SK-N-SH (cell line): ENCODE measurements at places on chromosomes 7 and 10.

DNA sequence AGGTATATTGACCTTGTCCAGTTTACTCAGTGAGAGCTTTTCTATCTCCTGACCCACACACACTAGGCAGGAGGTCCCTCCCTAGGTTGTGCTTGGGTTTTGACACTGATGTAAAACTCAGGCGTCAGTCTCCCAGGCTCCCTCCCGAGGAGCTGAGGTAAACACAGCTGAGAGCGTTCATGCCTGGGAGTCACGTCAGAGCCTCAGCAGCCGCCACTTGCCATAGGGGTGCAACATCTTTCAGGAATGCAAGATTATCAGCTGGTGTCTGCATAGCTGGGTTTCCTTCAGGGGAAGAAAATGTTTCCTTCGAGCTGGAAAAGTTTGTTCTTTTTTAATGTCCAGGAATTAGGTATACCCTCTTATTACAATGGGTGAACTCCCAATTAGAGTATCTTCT is 70.6 kb downstream of the FGFR2 start:
- DNase-seq = no peak

GRCh38 chr10:7945034-7945433 is 109.5 kb upstream of the GATA3 start:
- peak; percentile 36 for DNase-seq

- DNase-seq = no peak
These were observed 18.5 kb downstream of the ITGB1 start for GRCh38 chr10:32939296-32940111.

DNA sequence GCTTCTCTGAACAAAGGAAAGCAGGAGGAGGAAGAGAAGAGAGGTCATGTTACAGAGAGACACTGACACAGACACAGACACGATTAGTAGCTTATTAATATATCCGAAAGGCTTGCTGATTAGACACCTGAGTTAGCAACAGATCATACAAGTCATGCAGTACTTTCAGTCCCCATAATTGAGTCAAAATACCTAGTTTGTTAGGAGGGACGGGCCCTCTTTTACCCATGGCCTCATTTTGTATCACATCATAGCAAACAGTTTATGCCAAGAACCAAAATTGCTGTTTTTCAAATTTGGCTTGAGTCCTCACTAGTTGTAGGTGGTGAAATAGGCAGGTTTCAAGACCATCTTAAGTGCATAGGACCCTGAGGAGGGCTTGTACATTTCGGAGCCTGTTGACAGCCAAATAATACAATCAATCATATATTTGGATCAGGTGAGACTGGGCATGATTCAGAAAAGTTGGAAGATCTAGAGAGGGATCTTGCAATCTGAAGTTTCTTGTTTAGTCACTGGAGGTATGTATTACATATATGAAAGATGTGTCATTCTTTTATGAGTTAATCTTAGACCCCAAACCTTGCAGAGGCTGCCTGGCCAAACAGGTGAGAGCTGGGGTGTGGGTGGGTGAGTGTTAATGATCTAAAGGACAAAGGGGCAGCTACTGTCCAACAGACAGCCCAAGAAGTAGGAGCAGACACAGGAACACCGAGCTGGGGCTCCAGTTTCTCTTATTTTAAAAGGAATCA is 65.4 kb downstream of the PRPF18 start:
- DNase-seq = no peak

GRCh38 chr7:113281223-113281622 is 162.9 kb upstream of the SMIM30 start:
- DNase-seq = peak; percentile 45

- no peak for DNase-seq
These were observed 563.0 kb downstream of the PARD3 start for GRCh38 chr10:34252111-34252510.

DNA sequence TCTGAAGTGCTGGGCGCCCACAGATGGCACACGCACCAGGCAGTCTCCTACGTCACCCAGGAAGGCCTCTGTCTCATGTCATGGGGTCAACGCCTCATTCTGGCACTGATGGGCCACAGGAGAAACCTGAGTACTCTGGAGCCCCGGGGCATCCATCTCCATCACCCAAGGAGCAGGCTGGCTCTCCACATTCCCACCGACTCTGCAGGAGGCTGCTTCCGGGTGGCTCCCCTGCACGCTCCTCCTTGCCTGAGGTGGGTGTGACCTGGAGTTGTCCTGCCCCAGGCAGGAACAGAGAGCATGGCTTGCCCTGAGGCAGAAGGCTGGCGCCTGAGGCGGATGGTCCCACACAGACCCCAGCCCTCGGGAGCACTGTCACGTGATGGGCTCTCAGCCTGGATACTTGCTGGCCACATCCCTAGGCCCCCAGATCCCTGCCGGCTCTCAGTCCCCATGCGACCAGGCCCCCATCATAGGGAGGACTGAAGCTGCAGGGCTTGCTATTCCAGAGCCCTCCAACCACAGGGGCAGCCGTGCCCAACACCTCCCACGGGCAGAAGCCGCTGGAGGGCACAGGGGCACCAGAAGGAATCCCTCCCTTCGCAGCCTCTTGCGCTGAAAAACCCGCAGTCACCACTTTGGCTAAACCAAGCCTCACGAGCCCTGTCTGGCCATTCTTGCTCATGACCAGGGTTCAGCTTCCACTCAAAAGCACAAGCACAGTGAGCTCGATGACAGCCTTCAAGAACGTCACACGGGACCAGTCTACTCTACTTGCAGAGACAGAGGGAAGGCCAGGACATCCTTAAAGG is 80.7 kb downstream of the MAD1L1 start:
- peak; percentile 81 for DNase-seq
